ENCODE measurements at places on chromosomes 11 and 22.

DNA sequence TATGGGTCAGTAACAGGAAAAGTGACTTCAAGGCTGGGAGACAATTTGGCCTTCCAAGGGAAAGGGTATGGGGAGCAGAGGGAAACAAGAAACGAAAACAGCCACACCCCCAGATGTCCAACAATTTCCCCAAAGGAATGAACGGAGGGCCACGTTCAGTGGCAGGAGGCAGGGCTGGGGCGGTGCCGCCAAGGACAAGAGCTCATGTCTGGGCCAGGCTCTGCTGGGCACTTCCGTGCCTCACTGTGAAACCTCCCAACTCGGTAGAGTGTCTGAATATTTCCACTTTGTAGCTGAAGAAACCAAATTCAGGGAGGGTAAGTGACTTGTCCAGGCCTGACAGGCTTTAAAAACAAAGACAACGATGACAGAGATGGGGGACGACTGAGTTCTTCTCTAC is 11.9 kb downstream of the IFT27 start:
- DNase-seq, result no peak

DNA sequence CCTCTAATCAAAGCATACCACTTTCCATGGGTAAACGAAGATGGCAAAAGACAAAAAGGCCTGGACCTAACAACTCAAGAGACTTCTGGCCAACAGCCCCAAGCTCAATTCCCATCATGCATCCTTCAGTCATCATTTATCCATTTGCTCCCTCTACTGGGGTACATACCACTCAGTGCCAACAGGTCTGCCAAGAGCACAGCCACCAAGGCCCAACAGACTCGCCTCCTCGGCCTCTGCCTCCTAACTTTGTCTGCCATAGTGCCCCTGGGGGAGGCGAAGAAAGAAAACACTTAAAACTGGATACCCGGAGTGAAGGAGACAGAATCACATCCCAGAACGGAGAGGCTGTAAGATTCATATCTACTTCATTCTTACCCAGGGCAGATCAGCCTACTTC is 1.1 kb downstream of the HYOU1 start:
- DNase-seq, result peak; percentile 66

- no peak for DNase-seq
These were observed 19.5 kb downstream of the PHF21B start for GRCh38 chr22:44990328-44990727.

GRCh38 chr22:38176170-38176741 is 5.4 kb downstream of the PLA2G6 start:
- DNase-seq, result peak; percentile 79

DNA sequence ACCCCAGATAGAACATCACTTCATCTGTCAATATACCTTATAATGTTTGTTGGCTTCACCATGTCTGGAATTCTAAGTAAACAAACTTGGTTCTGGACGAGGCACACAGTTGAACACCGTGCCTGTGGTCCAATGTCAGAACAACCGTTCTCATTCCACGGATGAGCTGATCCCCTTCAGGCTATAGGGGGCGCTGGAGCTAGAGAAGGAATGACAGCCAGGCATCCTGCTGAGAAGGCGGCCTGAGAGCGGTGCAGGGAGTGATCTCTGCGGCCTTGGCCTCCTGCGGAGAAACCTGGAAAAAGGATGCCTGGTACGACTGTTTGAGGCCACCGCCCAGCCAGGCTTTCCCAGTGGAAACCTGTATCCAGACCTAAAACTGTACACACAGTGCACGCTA is 48.7 kb downstream of the FDX1 start:
- DNase-seq, result no peak

- peak; percentile 36 for DNase-seq
These were observed 70.8 kb downstream of the WNT7B start for GRCh38 chr22:45905924-45906865.

DNA sequence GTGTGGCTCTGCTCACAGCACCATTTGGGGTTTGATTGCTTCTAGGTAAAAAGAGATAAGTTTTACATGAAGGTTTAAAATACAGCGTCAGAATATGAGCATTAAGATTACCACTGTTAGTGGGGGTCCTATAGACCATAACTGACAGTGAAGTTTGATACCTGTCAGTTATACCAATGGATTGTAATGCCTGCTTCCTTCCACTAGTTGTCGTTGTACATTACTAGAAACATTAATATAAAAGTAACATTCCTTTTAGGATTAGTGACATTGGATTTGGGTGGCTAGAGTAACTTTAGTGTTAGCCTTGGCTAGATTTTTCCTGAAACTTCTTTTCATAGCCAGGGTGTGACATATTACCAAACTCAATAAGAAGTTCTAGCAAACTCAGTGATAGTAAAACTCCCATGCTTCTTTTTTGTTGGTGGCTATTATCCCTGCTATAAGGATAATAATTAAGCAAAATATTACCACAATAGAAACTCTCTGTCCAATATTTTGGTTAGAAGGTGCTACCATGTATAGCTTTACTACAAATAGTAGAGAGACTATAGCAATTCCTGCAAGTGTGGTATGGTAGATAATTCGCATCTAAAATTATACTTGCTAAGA is 57.1 kb downstream of the FAM181B start:
- no peak for DNase-seq

- no peak for DNase-seq
These were observed 62.0 kb upstream of the CLTCL1 start for GRCh38 chr22:19353363-19354131.

GRCh38 chr11:107457558-107458271 is at the start of gene CWF19L2:
CWF19L2 (minus strand) TSS chr11:107457825; CDS start chr11:107457816, 9 bp downstream.
- peak; percentile 99 for DNase-seq

Measured in renal cortical epithelial cell (primary cell).